ENCODE measurements at places on chromosomes 1 and 21.
A peak's percentile ranks its signal among the peaks of the same experiment; 100 is the strongest.

DNA sequence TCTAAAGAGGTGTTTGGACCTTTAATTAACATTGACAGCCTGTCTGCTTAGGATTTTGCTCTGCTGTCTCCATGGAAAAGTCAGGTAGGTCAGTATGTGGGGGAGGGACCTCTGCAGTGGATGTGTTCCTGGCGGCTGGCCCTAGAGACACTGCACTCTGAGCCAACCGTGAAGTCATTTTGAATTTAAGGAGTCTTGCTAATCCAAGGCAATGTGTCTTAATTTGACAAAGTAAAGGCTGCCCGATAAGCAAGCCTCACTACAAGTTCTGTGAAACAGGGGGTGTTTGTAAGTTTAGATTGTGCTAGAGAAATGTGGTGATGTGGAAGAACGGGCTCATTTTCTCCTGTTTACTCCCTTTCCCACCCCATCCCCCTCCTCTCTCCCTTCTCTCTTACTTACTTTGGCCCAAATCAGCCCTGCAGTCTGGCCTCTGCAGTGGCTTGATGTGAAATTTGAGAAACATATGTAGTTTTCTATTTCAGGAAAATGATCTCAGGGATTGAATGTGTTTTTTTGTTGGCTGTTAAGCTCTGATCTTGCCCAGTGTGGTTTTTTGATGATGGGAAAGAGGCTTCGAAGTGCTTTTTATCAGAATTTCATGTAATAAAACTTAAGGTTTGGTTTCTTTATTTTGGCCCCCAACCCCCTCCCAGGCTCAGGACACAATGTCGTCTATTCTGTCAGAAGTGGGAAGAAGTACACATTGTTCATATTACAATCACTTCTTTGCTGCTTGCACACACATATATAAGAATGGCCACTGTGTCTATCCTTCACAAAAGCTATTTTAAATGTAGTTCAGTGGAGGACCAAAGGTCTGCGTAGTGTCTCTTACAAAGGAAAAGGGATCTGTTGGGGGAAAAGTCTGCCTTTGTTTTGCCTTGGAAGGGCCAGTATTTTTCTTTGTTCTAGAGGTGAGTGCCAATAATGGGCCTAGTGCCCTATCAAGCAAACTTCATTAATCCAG, 96.6 kb downstream of the FGGY start:
- DNase-seq = no peak
- H3K27ac ChIP-seq = no peak overlapping the region
- H3K27me3 ChIP-seq = no peaks in the 10 kb centered on the region

DNA sequence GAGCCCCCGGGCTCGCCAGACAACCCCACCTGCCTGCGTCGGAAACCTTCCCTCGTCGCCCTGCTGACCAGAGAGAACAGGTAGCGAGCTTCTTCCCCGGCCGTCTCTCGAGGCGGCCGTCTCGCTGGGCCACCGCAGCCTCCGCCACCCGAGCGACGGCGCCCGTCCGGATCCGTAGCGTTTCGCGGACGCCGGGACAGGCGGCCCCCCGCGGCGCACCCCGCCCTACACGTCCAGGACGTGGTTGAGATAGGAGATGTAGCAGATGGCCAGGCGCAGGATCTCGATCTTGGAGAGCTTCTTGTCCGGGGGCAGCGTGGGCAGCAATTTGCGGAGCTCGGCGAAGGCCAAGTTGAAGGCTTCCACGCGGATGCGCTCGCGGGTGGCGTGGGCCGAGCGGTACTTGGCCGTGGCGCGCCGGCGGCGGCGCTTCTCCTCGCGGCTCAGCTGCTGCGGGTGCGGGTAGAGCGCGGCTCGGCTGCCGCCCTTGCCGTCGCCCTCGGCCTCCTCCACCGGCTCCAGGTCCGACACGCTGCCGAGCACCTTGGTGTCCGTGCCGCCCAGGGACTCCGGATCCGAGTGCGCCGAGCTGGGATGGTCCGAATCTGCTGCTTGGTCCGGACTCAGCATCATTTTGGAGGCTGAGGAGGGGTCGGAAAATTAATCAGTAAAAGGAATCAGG, 3.0 kb downstream of the NHLH2 start:
- no peak for DNase-seq
- H3K27ac ChIP-seq = no peak overlapping the region
- H3K27me3 ChIP-seq = no peaks in the 10 kb centered on the region
- no peak overlapping the region for H3K4me3 ChIP-seq
- H3K36me3 ChIP-seq = no peaks in the 10 kb centered on the region
- no peaks in the 10 kb centered on the region for H3K4me1 ChIP-seq

GRCh38 chr1:29855561-29856160, 619.3 kb downstream of the PTPRU start:
- H3K4me1 ChIP-seq = no peaks in the 10 kb centered on the region
- DNase-seq = no peak
- no peaks in the 10 kb centered on the region for H3K36me3 ChIP-seq
- H3K27me3 ChIP-seq = peaks cover 8% of the 10 kb centered on the region
- no peak overlapping the region for H3K27ac ChIP-seq
- no peak overlapping the region for H3K4me3 ChIP-seq

- no peak for DNase-seq
- H3K27ac ChIP-seq = no peak overlapping the region
- H3K36me3 ChIP-seq = no peaks in the 10 kb centered on the region
Observed at GRCh38 chr1:97304366-97304765, 582.8 kb downstream of the PTBP2 start.

DNA sequence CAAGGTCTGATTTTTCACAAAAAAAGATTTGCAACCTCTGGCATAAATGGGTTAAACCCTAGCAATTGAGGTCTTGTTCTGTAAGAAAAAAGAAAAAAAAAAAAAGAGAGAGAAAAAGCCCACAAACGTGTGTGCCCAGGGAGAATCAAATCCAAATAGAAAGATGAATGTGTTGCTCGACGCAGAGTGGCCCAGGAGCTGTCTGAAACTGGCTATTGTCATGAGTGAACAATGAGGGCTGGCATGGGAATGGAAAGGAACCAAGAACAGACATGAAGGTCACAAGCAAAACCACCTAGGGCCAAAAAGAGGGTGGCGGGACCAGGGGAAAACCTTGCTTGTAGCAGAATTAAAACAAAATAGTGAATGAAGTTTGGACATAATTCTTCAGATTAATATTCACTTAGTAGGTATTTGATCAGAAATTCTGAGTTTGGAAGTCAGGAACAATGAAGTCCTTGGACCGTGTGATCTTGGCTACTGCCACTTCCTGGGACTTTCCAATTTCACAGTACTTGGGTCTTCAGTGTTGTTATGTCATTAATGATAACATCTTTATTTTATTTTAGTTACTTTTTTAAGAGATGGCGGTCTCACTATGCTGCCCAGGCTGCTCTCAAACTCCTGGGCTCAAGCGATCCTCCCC, 3.1 kb downstream of the ENO1 start:
- peak overlapping the region; percentile 81 for H3K4me3 ChIP-seq
- peak overlapping the region; percentile 97 for H3K27ac ChIP-seq
- DNase-seq = no peak
- H3K27me3 ChIP-seq = no peaks in the 10 kb centered on the region

- peaks cover 9% of the 10 kb centered on the region for H3K36me3 ChIP-seq
- DNase-seq = no peak
- no peak overlapping the region for H3K27ac ChIP-seq
- no peaks in the 10 kb centered on the region for H3K27me3 ChIP-seq
Observed at GRCh38 chr21:34135330-34135729, 62.0 kb downstream of the MRPS6 start.

- DNase-seq = no peak
- peaks cover 42% of the 10 kb centered on the region for H3K27me3 ChIP-seq
- no peaks in the 10 kb centered on the region for H3K36me3 ChIP-seq
- H3K27ac ChIP-seq = no peak overlapping the region
- H3K4me1 ChIP-seq = no peaks in the 10 kb centered on the region
Observed at GRCh38 chr21:18249672-18250071, 5.0 kb downstream of the CHODL start.

DNA sequence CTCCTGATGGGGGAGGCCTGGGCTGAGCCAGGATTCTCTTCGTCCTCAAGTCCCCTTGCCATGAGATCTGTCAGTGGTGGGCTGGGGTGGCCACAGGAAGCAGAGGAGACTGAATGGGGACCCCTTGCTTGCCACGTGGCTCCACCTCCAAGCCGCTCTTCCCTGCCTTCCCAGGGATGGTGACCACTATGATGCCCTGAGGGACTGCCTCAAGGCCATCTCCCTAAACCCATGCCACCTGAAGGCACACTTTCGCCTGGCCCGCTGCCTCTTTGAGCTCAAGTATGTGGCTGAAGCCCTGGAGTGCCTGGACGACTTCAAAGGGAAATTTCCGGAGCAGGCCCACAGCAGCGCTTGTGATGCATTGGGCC, 20.9 kb upstream of the TMEM222 start:
- DNase-seq = no peak
- H3K4me3 ChIP-seq = no peak overlapping the region

DNA sequence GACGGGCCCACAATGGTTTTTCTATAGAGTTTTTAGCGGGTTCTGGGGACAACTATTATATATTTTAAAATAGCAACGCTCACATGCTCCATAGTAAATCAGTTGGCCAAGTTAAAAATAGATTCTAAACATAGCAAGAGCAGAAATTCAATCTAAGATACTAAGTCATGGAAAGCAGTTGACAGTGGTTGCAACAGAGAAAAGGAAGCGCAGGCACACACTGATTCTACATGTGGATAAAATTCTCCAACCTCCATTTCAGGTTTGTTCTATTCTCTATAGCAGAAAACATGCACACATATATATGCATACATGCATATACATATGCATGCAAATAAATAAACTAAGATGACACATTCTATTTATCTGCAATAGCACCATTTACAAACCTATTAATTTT, 89.6 kb upstream of the HNRNPU start:
- no peak overlapping the region for H3K27ac ChIP-seq
- DNase-seq = no peak
- no peaks in the 10 kb centered on the region for H3K4me1 ChIP-seq
- H3K4me3 ChIP-seq = no peak overlapping the region
- no peaks in the 10 kb centered on the region for H3K27me3 ChIP-seq
- H3K36me3 ChIP-seq = no peaks in the 10 kb centered on the region
